ENCODE measurements at places on chromosomes 2 and 18.

GRCh38 chr2:226693521-226693920, 106.1 kb downstream of the IRS1 start:
- no peak for DNase-seq

DNA sequence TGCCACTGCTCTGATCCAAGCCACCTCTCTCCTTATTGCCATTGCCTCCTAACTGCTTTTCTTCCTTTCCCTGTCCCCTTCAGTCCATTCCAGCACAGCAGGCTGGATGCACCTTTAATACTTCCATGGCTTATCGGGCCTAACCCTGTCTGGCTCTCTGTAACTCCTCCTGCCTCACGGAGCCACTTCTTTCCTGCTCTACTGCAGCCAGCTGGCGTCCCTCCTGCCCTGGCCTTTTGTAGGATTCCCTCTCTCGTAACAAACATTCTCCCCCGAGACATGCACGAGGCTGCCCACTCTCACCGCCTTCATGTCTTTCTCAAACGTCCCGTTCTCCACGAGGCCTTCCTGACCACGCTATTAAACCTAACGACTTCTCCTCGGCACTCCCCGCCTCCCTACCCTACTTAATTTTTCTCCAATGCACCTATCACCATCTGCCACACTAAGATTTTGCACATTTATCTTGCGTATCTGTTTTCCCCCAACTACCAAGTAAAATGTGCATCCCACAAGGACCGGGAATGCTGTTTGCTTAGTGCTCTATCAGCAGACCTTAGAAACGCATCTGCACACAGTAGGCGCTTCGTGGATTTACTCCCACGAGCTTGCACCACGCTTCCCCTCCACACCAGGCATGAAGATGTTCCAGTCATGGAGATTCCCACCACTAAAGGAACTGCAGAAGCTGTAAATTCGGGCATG, 728 bp upstream of the C18orf63 start:
- DNase-seq: no peak

- DNase-seq: no peak
Measured at GRCh38 chr18:60754413-60755009, 381.9 kb upstream of the MC4R start.

DNA sequence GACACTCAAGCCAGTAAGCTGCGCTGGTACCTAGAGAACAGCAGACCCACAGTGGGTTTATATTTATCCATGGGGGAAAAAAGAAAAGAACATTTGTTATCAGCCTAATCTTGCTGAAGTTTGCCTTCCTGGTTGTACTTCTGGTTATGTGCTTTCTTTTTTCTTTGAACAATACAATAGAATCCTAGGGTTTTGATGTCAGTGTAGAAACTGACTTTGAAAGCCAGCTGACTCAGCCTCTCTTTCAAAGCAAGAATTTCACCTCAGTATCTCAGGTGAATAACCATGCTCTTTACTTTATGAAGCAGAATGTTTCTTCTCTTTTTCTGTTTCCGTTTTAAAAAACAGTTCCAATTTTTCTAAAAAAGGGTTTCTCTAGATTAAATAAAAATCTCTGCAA, 78.4 kb downstream of the CD8B2 start:
- no peak for DNase-seq

DNA sequence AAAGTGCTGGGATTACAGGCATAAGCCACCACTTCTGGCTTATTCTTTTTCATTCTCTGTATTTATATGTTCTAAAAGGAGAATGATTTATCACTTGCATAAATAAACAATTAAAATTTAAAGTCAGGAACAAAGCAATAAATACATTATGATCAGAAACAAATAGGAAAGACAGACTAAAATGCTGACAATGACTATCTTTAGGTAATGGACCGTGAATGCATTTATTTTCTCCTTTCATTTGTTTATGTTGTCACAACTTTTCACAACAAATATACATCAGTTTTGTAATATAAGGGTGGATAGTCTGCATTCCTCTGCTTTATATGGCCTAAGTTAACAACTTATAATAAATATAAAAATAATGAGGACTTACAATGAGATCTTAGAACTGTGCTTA, 199.2 kb upstream of the EPHA4 start:
- DNase-seq: no peak

DNA sequence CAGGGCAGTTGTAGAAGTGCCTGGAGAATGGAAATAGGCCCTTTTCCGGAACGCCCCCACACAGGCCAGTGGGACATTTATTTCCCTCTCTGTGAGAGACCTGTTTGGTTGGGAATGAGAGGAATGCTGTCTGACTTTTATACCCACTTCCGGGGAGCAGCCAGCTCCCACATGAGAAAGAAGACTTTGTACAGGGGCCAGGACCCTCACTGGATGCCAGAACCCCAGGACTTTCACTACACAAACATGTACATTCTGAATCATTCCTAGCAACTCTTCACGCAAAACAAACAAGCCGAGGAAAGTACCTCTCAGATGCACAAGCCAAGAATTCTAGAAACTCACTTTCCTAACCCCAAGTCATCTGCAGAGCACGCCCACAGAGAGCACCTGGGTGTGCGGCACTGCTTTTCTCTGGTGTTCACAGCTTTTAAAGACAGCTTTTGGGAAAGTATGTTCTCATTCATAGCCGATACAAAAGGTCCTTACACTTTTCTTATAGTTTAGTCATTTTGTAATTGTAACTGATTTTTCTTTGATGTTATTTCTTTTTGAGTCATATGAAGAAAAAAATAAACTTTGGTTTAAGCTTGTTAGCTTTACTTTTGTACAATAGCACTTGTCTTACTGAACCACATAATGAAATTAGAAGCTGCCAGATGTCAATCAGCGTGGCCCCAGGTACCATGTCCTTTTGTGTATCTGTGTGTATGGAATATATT, 856.1 kb upstream of the ID2 start:
- DNase-seq: no peak

GRCh38 chr2:236175548-236176150, 7.5 kb upstream of the GBX2 start:
- no peak for DNase-seq

GRCh38 chr2:225612636-225613035, 213.1 kb downstream of the NYAP2 start:
- DNase-seq: no peak

GRCh38 chr2:19833978-19834377, 67.8 kb downstream of the TTC32 start:
- no peak for DNase-seq

GRCh38 chr18:48570313-48570712, 31.5 kb downstream of the CTIF start:
- no peak for DNase-seq

DNA sequence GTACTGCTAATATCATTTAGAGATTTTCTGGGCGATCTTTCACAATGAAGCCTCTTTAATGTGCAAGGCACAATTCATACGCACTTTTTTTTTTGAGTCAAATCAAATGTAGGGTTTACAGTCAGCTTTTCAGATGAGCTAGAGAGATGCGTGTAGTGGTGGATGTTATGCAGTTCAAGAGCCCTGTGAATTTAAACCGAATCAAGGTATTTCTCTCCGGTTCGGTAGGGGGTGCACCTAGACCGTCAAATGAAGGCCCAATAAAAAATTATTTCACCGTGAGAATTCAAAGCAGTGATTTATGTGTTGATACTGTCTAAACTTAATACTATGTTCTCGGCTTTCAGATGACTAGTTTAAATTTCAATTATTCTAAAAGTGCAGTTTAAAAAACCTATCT, 1.1 kb downstream of the PTH2R start:
- DNase-seq: no peak

DNA sequence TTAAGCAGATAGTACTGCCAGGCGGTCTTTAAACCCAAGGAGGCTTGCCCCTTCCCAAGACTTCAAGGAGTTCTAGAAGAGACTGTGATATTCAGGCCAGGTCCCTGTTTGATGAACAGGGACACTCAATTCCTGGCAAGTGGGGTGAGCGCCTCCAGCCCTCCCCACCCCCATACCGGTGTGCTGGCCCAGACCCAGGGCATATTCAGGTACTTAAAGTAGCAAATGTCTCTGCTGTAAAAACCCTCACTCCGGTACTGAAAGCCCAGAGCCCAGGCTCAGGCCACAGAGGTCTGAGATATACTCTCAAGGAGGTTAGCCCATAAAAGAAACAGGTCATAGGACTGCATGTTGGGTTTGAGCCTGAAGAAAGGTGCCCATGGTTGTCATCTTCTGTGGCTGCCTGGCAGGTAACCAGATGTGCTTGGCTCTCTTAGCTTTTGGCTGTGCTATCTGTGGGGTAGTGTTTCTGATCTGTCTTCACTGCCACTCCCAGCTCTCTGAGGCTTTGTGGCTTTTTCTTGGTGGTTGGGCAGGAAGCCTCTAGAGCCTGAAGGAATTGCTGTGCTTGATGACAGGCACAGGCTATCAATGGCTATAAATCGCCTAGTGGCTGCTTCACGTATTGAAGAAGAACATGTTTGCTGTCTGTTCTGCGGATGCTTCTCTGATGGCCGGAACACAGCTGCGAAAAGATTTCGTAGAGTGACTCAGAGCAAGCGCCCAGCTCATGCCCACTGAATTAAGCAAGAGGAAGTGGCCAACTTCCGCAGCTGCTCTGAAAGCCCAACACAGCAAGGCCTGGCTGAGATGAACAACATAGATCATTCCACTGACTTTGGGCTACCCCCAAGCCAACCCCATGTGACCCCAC, 63.3 kb upstream of the ALPP start:
- DNase-seq: peak; percentile 84

- DNase-seq: no peak
Measured at GRCh38 chr2:953975-954686, 3.5 kb downstream of the SNTG2 start.

DNA sequence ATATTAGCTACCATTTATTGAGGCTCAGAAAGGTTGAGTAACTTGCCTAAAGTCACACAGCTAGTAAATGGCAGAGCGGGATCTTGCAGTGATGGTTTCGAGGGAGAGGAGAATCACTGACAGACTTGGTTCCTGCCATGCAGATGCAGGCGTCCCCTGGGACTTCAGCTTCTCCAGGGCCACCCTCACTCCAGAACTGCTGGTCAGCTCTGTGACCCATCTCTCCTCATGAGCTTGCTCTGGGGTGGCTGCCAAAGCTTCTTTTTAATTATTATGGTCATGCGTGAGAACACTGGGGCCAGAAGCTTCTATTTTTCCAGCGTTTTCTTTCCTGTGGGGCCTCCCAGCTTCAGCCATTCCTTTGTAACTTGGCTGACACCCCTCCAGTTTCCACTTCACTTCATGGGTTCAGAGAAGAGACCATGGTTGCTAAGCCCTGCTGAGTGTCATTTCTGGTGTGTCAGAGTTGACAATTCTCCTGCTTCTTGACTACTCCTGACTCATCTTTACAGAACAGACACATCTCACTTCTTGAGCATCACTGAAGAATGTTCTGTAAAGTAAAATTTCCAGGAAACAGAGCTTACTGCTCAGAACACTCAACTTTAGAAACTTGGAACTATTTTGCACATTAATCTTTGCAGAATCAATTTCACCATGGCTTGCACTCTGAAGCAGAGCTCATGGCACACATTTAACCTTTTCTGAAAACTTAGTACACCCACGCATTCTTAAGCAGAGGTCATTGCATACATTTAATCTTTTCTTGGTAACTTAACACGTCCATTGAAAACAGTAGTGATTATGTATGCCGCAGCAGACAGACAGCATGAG, 70.4 kb downstream of the IL1R2 start:
- DNase-seq: no peak

GRCh38 chr2:112762276-112762675, 2.1 kb downstream of the CKAP2L start:
- no peak for DNase-seq

- DNase-seq: no peak
Measured at GRCh38 chr18:45678850-45679249, 45.1 kb upstream of the SLC14A1 start.

DNA sequence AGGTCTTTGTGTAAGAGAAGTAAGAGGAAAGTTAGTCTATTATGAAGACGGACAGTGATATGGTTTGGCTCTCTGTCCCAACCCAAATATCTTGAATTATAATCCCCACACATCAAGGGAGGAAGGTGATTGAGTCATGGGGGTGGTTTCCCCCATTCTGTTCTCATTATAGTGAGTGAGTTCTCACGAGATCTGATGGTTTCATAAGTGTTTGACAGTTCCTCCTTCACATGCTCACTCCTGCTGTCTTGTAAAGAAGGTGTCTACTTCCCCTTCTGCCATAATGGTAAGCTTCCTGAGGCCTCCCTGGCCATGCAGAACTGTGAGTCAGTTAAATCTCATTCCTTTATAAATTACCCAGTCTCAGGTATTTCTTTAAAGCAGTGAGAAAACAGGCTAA, 67.6 kb downstream of the NEURL3 start:
- no peak for DNase-seq

- DNase-seq: no peak
Measured at GRCh38 chr2:134393075-134393461, 139.2 kb downstream of the MGAT5 start.

GRCh38 chr2:187459256-187459655, 11.2 kb upstream of the CALCRL start:
- DNase-seq: no peak

DNA sequence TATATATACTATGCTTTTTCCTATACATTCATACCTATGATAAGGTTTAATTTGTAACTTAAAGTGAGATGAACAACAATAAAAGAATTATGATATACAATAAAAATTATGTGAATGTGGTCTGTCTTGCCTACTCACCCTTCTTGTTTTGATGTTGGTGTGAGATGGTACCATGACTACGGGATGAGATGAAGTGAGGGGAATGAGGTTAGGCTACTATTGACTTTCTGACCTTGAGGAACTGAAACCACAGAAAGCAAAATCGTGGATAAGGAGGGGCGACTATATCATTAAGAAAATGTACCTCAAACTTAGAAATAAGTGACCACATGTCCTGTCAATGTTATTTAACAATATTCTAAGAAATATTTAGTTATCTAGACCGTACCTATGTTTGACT, 103.9 kb upstream of the PPP1CB start:
- DNase-seq: no peak

DNA sequence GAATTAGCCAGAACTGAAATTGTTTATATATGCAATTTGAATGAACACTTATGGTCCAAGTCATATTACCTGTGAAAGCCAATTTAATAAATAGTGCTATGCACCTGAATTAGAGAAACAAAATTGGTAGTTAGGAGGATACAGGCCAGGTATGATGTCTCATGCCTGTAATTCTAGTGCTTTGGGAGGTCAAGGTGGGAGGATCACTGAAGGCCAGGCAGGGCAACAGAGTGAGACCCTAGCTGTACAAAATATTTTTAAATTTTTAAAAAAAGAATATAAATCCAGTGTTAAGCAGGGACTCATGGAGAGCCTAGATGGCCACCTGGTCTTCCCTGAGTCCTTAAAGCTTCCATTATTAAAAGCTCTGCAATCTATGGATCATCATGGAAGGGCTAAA, 7.3 kb upstream of the PSTPIP2 start:
- DNase-seq: no peak

GRCh38 chr2:2333076-2333475, 2.0 kb upstream of the MYT1L start:
- DNase-seq: no peak

DNA sequence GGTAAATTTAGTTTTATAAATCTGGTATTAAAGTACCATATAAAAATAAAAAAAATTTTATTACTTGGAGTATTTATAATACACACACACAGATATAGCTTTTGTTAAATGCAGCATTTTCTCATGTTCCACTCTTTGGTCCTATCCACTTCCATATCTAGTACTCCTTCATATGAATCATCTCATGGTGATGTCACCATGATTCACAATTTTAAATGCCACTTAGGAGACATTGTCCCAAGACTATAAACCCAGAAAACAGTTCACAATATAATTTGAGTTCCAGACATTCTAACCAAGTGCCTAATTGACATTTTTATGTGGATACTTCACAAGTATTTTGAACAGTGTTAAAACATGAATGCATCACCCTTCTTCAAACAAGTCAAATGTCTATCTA, 1398.3 kb downstream of the DSC3 start:
- DNase-seq: no peak

All from CD4-positive, alpha-beta T cell treated with Interleukin-10 for 1 hour (primary cell).